ENCODE measurements at places on chromosomes 12 and 14. TPM values are rescaled to one million over a fixed set of nuclear protein-coding genes. Genes with fewer than 3 reads are reported as not detected.

Gene SLC4A8
- total RNA-seq, result 5.2 TPM

Gene REM2
- total RNA-seq, result under 0.01 TPM

DNA sequence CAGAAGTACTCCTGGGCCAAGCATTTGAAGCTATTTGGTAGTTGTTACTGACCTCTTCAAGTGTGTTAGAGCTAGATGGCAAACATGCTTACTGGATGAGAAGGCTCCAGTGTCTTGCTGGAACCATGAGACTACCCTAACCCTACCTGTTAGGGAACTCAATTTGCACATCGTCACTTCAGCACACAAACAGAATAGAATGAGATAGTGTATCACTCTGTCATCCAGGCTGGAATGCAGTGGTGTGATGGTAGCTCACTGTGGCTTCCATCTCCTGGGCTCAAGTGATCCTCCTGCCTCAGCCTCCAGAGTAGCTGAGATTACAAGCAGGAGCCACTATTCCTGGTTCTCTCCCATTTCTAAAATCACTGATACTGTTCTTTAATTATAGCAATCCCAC lies 417.0 kb upstream of the ATXN7L3B start:
- no peak overlapping the region for H3K27ac ChIP-seq
- no peaks in the 10 kb centered on the region for H3K4me1 ChIP-seq
- H3K4me3 ChIP-seq, result no peak overlapping the region
- no peak for DNase-seq
- no peaks in the 10 kb centered on the region for H3K27me3 ChIP-seq

DNA sequence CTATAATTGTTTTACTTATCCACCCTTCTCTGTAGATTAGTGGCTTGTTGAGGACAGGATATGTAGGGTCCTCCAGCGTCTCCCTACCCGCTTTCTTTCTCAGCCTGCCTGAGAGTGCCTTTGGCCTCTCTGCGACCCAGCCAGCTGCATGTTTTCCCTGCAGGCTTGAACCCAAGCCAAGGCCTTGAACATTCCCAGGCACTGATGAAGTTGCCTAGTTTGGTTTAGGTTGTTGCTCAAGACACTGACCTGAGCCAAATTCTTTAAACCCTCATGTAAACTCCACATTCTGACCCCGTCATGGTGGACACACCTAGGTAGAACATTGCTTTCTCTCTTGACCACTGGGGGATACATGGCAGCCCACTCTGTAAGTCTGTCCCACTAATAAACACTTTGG lies 33.4 kb upstream of the TXNRD1 start:
- H3K4me1 ChIP-seq, result peaks cover 29% of the 10 kb centered on the region
- peak; percentile 96 for DNase-seq
- no peaks in the 10 kb centered on the region for H3K27me3 ChIP-seq

Measured in IMR-90 (cell line).